ENCODE measurements at places on chromosomes 3 and 15.
A peak's percentile ranks its signal among the peaks of the same experiment; 100 is the strongest.

DNA sequence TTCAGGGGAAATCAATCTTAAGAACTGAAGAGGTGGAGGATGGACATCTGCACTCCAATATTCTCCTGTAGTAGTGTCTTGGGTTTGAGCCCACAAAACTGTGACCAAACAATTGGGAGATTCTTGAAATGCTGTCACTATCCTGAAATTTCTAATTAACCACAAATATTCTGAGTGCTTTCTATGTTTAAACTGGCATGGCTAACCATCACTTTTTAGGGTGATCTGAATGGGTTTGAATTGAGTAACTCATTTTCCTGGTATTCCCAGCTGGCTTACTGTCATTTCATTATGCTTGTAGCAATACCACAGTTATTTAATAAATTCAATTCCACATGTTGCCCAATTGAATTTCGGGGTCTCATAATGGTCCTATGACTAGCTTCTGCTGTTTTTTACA, 216.9 kb upstream of the DCBLD2 start:
- no peak for DNase-seq

DNA sequence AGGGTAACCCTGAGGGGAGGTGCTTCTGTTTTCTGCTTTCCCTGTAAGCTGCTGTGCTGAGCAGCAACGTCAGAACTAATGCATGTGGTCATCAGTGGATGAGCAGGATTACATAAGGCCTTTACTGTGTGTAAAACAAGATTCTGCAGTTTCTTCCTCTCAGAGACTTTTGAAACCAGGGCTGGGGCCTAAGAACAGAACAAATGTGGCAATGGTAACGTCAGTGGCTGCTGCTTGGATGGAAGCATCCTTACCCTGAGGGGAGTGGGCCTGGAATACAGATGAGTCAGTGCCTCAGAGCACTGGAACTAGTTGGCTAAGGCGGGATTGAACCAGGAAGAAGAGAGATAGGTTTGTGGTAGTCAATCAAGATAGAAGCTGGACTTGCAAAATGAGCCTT, 180.2 kb upstream of the KCNH8 start:
- DNase-seq = no peak

GRCh38 chr3:113124256-113124830, 87.0 kb upstream of the BOC start:
- no peak for DNase-seq

DNA sequence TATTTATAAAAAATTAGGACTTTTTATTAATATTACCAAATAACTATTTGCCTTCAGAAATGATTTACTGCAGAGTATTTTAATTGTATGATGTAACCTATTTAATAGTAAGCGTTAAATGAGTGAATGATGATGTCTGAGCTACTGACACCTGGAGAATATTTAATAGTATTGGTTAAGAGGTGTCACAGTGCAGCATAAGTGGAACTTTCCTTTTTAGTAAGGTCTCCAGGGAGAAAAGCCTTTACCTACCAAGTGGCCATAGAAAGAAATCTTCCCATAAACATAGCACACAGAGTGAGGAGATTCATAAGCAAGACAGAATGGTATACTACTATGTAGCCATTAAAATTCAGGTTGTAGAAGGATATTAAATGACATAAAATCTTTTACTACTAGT, 441.7 kb downstream of the TBL1XR1 start:
- no peak for DNase-seq

- DNase-seq = no peak
These were observed 80.4 kb upstream of the GCNT3 start for GRCh38 chr15:59531066-59531675.

GRCh38 chr3:112027826-112028225, 6.7 kb upstream of the TMPRSS7 start:
- DNase-seq = no peak

- DNase-seq = no peak
These were observed 18.1 kb downstream of the ARL8B start for GRCh38 chr3:5140230-5140621.

GRCh38 chr3:151709847-151710246, 23.9 kb upstream of the AADACL2 start:
- no peak for DNase-seq

- no peak for DNase-seq
These were observed 56.2 kb upstream of the IGF1R start for GRCh38 chr15:98592136-98592535.

DNA sequence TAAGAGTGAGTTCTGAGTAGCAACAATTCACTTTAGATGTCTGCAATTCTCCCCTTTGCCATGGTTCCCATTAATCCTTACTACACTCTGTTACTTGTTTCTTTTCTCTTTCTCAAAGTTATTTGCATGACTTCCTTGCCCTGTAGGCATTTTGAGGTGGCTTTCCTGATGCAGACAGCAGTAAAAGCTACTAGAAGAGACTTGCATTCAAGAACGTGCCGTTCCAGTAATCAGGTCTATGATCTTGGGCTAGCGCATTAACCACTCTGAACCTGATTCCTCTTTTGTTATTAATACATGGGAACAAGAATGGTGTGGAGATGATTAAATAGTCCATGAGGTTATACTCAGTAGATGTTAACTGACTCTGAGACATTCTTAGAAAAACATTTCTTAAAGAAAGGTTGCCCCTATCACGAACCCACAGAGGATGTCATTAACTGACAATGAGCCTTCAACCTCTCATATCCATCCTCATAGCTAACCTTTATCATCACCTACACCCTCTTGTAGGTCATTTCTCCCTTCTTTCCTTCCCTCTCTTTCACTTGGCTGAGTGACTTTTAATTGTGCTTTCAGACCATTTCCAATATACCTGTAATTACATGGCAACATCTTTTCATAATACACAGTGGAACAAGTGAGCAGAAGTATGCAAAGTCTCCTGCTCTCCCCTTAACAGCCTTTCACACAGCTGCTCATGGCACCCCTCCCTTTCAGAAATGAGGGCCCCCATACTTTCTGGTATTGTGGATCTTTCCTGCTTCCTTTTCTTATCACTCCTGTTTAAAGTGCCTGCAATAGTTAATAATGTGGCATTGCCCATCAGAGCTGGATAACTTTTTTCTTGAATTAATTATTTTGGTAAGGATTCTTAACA, 175.9 kb downstream of the CHST2 start:
- no peak for DNase-seq

DNA sequence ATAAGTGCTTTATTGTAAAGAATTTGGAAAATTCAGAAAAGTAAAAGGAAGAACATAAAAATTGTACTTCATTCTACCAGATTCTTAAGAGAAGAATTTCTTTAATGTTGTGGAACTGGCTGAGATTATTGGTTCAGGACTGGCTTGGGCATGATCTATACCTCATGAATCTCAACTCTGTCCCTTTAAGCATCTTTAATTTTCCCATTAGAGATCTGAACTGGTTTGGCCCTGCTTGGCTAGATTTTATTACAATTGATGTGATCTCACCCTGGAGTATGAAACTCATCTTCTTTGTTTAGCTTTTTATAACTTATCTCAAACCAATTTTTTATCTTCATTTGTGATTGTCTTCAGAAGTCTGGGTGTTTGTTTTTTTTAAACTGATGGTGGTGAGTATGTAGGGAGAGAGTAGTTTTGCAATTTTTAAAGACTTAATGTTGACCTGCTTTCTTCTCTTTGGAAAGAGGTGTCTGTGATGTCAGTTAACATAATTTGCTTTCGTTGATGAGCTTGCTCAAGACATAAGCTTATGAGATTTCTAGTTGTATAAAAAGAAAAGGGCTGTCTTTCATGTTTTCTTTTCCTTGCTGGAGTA, 61.9 kb downstream of the ZNF609 start:
- DNase-seq = no peak

- DNase-seq = no peak
These were observed 157.3 kb downstream of the EPHB1 start for GRCh38 chr3:134952371-134952770.

DNA sequence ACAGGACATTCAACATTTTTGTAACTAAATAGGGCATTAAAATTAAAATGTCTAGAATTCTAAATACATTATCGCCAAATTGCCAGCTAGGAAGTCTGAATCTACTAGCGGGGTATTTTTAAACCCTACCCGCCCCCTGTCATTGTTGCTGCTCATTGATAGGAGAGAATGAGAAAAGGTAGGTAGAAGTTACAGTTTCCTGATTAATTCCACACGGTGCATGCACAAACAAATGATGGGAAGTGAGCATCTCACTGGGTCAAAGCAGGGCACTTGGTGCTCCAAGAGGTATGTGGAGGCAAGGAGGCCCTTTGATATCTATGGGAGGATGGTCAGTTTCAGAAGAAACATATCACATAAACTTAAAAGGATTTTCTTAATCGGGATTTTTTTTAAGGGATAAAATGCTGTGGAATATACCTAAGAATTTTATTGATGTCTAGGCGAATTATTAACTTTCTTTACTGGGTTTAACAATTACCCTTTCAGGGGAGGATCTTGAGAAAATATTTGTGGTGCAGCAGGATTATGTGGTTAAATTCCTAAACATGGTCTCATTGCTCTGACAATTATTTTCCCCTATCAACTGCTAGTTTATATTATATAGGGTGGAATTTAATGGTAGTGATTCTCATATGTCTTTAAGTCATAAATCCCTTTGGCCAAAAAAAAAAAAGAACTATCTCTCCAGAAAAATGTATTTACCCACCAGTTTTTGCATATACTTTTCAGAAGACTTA, 236.0 kb upstream of the GOLGA6L4 start:
- DNase-seq = no peak

GRCh38 chr3:149717391-149718056, 34.8 kb downstream of the COMMD2 start:
- peak; percentile 31 for DNase-seq

DNA sequence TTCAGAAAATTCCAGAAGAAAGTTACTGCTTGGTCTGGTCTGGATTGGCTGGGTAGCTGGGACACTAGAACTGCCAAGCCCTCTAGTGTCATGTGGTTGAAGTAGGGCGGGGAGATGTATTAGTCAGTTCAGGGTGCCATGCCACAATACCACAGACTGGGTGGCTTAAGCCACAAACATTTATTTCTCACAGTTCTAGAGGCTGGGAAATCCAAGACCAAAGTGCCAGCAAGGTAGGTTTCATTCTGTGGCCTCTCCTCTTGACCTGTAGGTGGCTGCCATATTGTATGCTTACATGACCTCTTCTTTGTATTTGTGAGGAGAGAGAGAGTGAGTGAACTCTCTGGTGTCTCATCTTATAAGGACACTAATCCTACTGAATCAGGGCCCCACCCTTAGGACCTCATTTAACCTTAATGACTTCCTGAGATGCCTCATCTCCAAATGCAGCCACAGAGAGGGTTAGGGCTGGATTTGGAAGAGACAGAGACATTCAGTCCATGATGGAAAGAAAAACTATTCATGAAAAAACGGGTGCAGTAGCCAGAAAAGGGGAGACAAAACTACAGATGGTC, 18.1 kb upstream of the ZSCAN2 start:
- DNase-seq = no peak

DNA sequence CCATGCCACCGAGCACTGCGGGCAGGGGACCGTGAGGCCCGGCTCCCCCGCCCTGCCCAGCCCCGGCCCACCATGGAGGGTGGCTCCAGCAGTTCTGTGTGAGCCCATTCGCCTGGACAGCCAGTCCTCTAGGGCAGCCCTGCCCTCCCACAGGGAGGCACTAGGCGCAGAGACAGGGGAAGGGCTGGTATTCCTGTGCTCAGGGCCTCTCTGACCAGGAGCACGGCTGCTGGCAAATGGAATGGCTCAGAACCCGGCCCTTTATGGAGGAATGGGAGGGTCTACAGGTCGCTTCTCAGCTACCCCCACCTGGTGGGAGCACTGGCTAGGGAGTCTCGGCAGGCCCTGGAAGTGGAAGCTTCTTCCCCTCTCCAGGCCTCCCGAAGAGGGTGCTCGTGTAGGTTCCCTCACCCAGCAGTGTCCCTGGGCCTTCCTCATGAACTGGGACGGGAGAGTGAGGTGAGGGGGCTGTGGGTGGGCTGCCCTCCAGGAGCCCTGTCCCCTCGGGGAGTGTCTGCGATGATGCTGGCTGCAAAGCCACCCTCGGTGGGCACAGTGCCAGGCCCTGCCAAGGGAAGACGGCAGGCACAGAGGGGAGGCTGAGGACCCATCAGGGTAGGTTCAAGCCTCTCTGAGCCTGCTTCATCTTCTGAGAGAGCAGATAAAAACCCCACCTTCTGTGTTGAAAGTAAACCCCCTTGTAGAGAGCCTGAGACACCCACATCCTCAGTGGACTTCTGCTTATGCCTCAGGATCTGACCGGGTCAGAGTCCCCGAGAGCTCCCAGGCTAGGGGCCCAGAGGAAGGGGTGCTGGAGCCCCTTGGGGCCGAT, 1.5 kb downstream of the MELTF start:
- DNase-seq = peak; percentile 23

GRCh38 chr3:4460334-4460733, 6.7 kb downstream of the SUMF1 start:
- no peak for DNase-seq

GRCh38 chr3:67497746-67498145, 156.7 kb downstream of the SUCLG2 start:
- no peak for DNase-seq

DNA sequence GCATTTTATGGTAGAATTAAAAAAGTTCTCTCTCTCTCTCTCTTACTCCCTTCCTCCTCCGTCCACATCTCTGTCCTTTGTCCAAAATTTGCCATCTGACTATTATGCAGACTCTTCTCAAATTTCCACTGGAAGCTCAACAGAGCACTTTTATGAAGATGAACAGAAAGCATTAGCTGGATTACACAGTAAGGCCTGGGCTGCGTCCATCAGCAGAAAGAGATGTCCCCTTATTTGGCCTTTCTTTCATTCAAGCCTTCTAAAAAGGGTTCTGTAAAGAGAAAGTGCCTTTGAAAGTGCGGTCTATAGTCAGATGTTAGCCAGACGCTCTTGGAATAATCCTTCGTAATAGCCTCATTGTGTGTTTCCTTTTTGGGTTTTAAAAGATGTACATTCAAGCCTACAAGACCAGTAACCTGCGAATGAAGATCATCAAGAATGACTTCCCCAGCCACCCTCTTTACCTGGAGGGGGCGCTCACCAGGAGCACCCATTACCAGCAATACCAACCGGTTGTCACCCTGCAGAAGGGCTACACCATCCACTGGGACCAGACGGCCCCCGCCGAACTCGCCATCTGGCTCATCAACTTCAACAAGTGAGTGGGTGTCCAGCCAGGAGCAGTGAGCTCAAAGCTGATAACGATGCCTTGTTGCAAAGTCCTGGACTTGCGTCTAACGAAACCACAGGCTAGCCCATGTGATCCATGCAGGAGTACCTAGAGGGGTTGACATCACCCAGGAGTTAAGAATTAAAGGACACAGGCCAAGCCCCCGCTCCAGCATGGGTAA, 53.1 kb downstream of the MESD start:
- DNase-seq = no peak

DNA sequence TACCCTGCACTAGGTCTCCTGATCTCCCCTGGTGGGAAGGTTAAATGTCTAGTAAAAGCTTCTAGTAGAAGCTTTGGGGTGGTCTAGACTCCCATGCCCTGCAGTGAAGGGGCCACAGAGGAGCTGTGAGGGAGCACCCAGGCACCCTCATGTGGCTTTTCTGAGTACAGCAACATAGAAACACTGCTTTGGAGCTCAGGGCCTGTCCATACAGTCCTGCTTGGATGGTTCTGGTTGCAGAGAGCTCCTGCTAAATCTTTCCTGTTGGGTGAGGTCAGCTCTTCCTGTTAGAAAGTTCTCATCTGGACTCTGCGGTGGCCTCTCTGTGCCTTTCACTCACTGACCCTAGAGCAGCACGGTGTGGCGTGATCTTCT, 47.8 kb downstream of the GPD1L start:
- DNase-seq = no peak

Measured in stimulated activated CD8-positive, alpha-beta memory T cell treated with anti-CD3 and anti-CD28 coated beads, Interleukin-4, amount 100 ng/mL, for 48 hours (primary cell).